T-helper 22 cell (primary cell): ENCODE measurements at places on chromosomes 12 and 14.

- DNase-seq = no peak
Measured at GRCh38 chr12:29066011-29066588, 83.0 kb upstream of the FAR2 start.

- no peak for DNase-seq
Measured at GRCh38 chr12:106192659-106193393, 54.1 kb upstream of the NUAK1 start.

DNA sequence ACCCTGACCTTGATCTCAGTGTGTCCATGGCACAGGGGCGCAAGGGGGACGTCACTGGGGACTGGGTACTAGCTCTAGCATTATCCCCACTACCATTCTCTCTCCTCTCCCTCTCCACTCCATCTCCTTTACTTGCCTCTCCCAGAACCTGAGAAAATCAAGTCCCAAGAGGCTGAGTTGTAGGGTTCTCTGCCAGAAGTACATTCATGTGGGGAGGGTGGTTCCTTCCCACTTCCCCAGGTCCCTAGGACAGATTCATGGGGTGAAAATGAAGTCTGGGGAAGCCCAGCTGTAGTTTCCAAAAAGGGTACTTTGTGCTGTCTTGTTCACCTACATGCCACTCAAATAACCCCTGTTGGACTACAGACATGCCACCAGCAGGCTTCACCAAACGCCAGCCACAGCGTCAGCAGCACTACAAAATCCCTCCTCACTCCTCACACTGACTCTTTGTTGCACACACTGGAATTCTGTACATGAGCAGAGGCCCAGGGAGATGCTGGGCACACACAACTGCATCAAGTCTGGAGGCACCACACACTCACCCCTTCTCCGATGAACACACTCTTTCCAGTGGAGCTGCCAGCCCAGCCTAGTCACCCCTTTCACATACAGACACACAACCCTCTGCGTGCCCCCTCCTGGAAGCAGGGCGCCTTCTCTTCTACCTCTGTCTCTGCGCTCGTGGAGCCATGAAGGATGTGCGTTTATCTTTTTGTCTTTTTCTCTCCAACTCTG, 6.9 kb downstream of the RARG start:
- DNase-seq = no peak

- DNase-seq = no peak
Measured at GRCh38 chr14:24080142-24080530, 8.8 kb downstream of the CPNE6 start.

GRCh38 chr12:60399064-60399463, 803.2 kb downstream of the SLC16A7 start:
- no peak for DNase-seq
